ENCODE measurements at places on chromosomes 6 and 20.

- DNase-seq: peak; percentile 63
Observed at GRCh38 chr6:1868561-1869261, 259.0 kb downstream of the FOXC1 start.

DNA sequence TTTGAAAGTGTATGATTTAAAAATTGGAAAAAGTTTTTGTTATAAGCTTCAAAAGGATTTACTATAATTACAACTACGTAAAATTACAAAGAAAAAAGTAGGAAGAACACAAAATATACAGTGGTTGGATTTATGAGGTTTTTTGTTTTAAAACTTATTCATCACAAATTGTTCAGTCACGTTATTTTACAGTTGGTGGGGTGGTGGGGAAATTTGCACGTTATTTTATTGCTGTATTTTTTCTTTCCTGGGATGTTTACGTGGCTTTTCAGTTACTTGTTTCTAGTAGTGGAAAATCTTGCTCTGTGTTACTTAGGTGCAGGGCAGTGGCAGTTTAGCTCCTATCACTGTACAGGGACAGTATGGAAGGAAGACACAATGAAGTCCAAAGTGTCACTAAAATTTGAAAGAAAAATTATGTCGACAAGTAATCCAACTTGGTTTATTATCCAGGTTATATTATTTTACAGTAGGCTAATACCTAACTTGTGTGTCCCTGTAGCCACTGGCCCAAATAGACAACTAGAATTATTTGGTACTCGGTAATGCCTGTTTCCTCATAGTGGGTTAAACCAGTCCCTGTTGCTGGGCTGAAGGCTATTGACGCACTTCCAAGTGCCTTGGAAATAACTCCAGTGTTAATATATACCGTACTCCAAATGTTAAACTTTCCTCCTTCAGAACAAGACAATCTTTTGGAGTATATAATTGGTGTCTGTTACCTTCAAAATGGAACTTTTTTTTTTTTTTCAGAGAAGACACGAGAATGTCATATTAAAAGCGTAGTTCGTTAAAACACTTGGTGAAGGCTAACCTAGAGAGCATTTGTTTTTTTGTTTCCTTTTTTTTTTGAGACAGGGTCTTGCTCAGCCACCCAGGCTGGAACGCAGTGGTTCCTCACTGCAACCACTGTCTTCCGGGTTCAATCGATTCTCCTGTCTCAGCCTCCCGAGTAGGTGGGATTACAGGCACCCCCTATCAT, 4.6 kb downstream of the JARID2 start:
- no peak for DNase-seq

DNA sequence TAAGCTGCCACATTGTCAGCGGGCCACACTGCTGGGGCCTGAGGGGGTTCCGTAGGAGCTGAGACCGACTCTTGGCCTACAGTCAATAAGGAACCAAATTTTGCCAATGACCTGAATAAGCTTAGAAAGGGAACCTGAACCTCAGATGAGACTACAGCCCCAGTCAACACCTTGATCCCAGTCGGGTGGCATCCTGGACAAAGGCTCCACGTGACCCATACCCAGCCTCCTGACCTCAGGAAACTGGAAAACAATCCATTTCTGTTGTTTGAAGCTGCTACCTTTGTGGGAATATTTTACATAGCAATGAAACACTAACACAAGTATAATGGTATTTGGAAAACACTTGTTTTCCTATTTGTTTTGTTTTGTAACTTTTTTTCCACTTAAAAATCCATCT, 179.9 kb upstream of the RALGAPA2 start:
- no peak for DNase-seq

GRCh38 chr20:32470025-32470861, 112.1 kb downstream of the ASXL1 start:
- no peak for DNase-seq

DNA sequence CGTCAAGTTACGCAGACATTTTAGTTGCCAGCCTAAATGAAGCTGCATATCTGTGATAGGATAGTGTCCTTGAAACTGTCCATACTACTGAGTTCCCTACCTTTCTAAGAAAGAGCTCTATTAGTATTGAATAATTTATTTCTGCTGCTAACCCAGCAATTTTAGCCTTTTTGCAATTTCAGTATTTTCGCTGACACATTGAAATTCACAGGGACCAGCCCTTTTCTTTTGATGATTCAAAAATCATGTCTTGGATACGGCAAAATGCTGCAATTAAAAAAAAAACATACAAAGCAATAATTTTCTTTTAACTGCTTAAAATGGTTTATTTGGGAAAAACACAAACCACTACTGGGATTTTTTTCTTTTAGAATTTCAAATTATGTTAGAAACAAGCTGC, 563.3 kb downstream of the TBC1D32 start:
- no peak for DNase-seq

- peak; percentile 86 for DNase-seq
Observed at GRCh38 chr6:157273756-157274470, 49.4 kb downstream of the TMEM242 start.

- no peak for DNase-seq
Observed at GRCh38 chr6:82260997-82261732, 13.6 kb upstream of the IBTK start.

GRCh38 chr6:25122622-25123237, 156.4 kb upstream of the CARMIL1 start:
- DNase-seq: no peak

GRCh38 chr6:8982668-8983067, 547.3 kb upstream of the SLC35B3 start:
- no peak for DNase-seq

GRCh38 chr6:112800916-112801315, 453.8 kb downstream of the RFPL4B start:
- DNase-seq: peak; percentile 10

DNA sequence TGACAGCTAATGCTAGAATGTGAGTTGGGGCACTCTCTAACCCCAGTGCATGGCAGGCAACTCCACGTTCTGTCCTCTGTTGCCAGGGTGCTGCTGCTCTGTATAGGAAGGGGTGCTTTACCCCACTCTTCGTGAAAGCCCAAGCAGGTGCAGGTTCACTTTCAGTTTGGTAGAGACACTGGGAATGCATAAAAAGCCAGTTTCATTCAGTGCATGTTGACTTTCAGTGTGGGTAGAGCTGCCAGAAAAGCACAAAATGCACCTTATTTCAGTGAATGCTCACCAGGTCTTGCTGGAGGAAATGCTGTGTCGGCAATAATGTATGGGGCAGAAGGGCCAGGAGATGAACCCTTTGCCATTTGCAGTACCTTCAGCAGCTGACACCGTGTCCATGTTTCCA, 62.1 kb upstream of the ADGRB3 start:
- no peak for DNase-seq

DNA sequence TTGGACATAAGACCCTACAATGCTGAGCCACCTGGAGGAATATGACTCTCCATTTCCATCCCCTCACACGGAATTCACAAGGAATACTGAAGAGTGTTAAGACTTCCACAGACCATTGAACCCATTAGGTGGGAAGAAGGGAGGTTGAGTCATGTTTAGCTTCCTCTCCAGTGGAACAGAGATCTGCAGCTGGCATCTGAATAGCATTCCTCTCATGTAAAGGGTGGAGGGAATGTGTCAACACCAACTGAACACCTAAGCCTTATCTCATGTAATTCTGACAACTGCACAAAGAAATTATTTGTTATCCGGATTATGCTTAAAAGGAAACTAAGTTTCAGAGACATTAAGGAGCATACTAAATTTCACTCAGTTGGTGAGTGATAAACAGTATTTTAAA, 705.9 kb downstream of the MAFB start:
- no peak for DNase-seq

GRCh38 chr6:32117461-32117860, 8.3 kb upstream of the TNXB start:
- DNase-seq: no peak

- DNase-seq: no peak
Observed at GRCh38 chr6:11346516-11346915, 114.0 kb upstream of the NEDD9 start.

GRCh38 chr20:63567386-63568169, 6.5 kb downstream of the HELZ2 start:
- peak; percentile 78 for DNase-seq

DNA sequence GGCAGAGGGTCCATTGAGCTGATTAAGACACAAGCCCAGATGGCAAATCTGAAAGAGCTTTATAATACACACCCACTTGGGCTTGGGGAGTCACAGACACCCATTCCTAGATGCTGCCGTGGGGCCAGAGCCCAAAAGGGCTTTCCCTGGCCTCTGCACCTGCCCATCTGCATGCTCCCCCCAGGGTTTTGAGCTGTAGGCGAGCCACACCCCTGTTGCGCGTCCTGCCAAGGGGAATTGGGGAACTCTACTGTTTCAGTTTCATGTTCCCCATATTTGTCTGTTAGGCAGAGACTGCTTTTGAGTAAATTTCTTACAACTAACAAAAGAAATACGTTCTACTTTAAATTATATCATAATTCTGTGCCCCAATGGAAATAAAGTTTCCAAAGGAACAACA, 52.9 kb upstream of the FNDC1 start:
- no peak for DNase-seq

GRCh38 chr20:39839399-39840119, 849.5 kb downstream of the MAFB start:
- DNase-seq: no peak

DNA sequence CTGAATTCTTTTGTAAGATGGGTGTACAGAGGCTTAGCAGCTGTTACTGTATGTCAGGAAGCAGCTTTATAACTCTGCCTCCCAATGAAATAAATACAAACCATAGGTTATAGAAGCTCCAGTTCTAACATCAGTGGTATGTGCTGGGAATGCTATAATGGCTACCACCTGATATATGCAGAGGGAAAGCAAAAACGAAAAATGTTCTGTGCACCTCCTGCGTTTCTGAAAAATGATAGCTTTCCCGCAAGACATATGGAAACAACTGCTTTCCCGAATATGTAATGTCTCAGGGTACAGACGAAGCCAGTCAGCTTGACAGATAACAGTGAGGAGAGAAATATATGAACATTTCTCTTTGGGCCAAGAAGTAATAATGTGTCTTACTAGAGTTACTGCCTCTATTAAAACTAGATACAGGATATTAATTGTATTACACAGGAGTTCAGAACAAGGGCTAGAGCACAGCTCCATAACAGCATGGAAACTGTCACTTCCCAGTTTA, 517.0 kb upstream of the NRSN1 start:
- no peak for DNase-seq

GRCh38 chr6:74879976-74880375, 325.9 kb downstream of the COL12A1 start:
- DNase-seq: no peak

GRCh38 chr20:17227669-17228623, 1.1 kb downstream of the PCSK2 start:
- peak; percentile 13 for DNase-seq

GRCh38 chr6:4624726-4625125, 151.5 kb upstream of the CDYL start:
- DNase-seq: no peak

DNA sequence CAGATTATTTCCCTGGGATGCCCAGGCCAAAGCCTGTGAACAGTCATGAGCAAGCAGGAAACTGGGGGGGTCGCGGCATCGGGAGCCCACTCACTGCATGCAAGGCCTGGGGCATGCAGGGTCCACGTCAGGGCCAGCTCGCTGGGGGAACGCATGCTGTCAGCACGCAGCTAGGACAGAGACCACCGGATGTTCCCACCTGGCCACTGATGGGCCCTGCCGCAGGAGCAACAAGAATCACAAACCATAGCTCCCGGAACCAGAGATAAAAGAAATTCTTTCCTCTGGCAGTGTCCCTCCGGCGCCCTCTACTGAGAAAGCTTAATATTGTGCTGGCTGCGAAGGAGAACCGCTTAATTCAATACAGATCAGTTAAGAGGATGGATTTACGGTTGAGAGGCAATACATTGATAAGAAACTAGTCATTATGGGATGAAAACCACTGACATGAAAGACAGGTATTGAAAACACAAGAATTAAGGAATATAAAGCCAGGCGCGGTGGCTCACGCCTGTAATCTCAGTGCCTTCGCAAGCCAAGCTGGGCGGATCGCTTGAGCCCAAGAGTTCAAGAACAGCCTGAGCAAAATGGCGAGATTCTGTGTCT, 32.6 kb downstream of the C6orf15 start:
- peak; percentile 73 for DNase-seq

DNA sequence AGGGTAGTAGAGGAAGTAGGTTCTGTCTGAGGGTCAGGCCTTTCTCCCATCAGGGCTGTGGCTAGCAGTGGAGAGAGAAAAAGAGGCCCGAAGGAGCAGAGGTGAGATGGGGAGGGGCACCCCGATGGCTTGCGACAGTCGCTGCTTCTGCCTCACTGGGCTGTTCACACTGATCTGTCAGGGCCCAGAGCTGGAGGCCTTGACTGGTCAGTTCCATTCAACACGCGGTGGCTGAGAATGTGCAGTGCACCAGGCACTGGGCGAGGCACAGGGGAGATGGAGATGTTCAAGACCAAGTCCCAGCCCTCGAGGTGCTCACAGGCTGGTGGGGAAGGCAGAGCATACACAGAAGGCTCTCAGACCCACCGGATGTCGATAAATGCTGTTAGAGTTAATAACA, 21.4 kb downstream of the SLC12A5 start:
- DNase-seq: no peak

DNA sequence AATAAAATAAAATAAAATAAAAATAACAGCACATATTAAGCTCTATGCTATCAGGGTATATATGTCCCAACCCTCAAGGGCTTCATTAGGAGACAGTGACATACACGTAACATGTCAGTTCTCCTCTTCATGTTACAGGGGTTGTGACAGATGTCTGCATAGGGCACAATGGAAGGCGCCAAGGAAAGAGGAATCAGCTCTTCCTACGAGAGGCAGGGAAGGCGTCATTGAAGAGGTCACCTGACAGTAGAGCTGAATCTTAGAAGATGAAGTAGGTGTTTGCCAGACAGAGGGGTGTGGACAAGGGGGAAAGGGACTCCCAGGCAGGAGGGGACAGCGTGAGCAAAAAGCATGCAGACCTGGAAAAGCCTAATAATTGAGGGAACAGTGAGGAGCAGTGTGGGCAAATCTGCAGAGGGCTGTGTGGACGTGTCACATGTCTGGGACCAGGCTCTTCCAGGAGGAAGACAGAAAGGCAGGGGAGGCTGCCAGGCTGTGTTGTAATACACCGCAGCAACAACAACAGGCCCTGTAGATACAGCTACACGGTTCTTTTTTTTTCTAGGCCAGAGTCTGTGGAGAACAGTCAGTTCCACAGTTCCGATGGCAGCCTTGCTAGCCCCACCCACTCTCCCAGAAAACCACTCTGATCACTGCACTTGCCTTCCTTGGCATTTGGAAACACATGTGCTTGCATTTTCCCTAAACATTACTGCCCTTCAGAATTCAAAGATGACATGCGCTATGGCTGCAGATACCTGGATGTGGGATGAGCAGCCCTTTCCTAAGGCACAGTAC, 2.5 kb upstream of the FKBP5 start:
- DNase-seq: no peak

DNA sequence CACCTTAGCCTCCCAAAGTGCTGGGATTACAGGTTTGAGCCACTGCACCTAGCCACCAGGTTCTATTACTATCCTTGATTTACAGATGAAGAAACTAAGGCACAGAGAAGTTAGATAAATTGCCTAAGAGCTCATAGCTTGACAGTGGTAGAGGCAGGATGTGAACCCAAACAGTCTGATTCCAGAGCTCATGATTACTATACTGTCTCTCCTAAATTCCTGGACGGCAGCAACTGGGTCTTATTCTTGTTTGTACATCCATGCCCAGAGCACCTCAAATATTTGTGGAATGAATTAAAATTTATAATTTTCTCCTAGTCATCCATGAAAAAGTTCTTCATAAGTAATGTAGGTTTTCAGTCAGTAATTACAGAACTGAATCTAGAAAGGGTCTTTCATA, 15.1 kb downstream of the PDSS2 start:
- DNase-seq: no peak
